ENCODE measurements at places on chromosomes 1 and 21.

- DNase-seq, result no peak
These were observed 21.4 kb downstream of the HYI start for GRCh38 chr1:43432171-43432860.

DNA sequence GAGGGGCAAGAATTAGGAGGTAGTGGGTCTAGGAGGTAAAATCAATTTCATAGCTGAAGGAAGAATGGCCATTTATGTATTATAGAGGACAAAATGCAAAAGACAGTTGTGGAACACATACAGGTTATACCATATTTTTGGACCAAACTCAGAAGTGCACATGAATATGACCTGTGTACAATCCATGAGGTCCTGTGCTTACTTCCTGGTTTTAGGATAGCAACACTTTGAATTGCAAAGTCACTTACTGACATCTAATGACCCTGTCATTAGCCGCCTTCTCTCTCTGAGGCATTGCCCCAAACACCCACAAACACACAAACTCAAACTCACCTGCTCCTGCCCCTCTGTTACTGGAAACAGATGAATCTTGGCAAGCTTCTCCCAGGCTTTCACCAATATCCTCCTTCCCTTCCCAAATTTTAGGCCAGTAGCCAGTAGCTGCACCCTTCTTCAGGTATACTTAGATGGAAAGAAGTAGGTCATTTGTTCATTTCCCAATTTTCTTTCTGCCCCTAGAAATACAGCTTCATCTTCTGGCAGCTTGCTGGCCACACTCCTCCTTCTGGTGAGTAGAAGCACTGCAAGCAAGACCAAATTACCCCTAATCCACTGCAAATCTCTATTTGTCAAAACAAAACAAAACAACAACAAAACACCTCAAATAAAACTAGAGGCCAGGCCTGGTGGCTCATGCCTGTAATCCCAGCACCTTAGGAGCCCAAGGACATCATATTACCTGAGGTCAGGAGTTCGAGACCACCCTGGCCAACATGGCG lies 13.7 kb upstream of the RPL5 start:
- DNase-seq, result no peak

- no peak for DNase-seq
These were observed 5.7 kb downstream of the ZBTB40 start for GRCh38 chr1:22457345-22457744.

DNA sequence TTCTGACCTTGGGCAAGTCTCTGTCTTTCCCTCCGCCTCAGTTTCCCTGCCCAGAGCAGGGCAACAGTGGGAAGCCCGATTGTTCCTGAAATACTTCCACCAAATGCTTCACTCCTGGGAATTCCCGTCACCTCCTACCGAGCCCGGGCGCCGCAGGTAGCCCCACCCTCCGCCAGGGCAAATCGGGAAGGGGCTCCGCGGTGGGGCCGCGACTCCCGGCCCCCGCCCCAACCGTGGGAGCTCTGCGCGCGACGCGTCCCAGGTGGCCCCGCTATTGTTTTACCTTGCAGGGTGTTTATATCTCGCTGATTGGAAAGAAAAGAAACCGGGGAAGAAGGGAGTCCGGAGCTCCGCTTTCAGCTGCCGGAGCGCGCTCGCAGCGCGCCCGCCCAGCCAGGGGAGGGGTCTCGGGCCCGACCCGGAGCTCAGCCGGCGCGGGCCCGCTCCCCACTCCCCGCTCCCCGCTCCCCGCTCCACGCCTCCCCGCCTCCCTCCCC lies 407 bp downstream of the IGSF3 start:
- DNase-seq, result no peak

- no peak for DNase-seq
These were observed 1266.9 kb upstream of the ADGRL2 start for GRCh38 chr1:80533775-80534334.

DNA sequence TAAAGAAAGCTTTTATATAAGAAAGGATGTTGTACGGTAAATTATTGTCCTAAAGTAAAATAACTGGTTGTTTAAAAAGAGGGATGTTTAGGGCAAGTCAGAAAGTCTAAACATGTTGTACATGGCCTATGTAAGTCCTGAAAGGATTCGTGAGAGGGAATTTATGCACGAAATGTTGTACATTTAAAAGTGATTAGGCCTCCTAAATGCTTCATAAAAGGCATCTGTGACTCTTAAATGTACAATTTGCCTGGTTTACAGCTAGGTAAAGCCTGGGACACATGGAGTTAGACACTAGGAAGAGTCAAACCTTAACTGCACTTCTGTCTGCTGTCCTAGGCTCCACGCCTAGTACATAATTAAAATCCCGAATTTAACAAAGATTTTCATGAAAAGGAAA lies 9.7 kb downstream of the KRTAP13-3 start:
- no peak for DNase-seq

DNA sequence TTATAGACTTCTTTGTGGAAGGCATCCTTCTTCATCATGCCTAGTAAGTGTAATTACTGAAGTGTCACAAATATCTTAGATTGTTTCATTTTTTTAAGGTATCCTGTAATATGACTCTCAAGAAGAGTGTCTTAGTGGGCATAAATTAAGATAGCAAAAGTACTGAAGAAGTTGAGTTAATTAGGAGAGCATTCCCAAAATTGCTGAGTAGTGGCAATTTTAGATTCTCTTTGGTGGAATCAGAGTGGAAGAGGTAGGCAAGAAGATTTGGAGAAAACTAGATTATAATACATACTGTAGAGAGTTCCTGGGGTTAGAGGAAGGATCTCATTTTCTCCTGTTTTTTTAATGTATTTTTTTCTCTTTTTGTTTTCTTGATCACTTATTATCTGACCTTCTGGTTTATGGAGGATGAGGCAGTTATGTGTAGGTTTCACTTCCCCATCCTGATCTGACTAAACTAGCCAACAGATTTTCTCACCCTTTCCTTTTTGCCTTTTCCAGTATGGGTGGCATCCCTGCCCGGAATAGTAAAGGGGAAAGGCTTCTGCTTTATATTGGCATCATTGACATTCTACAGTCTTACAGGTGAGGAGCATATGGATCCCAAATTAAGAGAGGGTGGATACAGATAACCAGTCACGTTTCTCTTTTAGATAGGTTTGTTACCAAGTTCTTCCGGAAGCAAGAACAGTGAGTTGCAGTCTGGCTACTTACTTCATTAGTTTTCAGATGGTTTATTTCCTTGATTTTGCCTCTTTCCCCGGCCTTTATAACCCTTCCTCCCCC lies 16.7 kb upstream of the PSMD4 start:
- no peak for DNase-seq

DNA sequence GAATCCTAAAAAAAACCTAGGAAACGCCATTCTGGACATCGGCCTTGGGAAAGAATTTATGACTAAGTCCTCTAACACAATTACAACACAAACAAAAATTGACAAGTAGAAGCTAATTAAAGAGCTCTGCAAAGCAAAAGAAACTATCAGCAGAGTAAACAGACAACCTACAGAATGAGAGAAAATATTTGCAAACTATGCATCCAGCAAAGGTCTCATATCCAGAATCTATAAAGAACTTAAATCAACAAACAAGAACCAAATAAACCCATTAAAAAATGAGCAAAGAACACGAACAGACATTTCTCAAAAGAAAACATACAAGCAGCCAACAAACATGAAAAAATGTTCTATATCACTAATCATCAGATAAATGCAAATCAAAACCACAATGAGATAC lies 58.6 kb downstream of the PTGFR start:
- no peak for DNase-seq

GRCh38 chr1:88145752-88146151 lies 538.3 kb upstream of the PKN2 start:
- DNase-seq, result no peak

DNA sequence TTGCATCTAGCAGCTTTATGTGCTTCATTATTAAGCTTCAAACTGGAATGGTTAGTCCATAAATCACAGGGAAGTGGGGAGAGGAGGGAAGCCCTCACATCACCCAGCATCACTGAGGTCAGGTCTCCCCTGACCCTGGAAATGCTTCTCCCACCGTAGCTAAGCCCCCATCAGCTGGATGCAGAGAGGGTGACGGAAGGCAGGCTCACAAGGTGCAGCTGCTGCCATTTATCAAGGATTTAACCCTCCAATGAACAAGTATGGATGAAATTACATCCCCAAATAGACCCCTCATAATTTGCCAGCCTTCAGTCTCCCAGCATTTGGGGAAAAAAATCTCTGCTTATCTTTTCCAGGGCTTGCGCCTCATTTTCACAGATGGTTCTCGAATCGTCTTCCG lies 60.8 kb downstream of the PGM1 start:
- no peak for DNase-seq

DNA sequence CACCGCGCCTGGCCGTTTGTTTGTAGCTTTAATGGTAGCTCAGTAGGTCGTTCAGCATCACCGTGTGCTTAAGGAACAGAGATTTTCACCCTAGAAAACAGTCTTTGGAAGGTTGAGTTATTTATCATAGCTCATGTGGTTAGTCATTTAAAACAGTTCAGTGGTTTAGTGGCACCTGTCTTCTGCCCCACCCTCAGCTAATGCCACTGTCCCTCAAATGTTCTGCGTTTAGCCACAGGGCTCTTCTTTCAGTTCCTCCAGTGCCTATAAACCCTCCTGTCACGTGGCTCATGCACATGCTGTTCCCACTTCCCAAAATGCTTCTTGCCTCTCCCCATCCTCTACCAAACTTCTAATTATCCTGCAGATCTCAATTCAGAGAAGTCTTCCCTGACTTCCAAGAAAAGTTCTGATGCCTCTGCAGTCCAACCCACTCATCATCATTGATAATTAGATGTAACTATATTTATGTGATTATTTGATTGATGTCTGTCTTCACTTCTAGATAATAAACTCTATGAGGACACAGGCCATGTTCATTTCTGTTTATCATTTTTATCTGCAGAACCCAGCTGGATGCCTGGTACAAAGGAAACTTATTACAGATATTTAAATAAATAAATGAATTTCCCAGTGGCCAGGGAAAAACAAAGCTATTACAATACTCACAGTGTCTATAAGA lies 14.4 kb upstream of the DIPK1A start:
- DNase-seq, result no peak

- no peak for DNase-seq
These were observed 9.3 kb upstream of the PHGDH start for GRCh38 chr1:119702384-119702783.

GRCh38 chr21:44010429-44010828 lies 1.7 kb upstream of the TRAPPC10 start:
- DNase-seq, result no peak

DNA sequence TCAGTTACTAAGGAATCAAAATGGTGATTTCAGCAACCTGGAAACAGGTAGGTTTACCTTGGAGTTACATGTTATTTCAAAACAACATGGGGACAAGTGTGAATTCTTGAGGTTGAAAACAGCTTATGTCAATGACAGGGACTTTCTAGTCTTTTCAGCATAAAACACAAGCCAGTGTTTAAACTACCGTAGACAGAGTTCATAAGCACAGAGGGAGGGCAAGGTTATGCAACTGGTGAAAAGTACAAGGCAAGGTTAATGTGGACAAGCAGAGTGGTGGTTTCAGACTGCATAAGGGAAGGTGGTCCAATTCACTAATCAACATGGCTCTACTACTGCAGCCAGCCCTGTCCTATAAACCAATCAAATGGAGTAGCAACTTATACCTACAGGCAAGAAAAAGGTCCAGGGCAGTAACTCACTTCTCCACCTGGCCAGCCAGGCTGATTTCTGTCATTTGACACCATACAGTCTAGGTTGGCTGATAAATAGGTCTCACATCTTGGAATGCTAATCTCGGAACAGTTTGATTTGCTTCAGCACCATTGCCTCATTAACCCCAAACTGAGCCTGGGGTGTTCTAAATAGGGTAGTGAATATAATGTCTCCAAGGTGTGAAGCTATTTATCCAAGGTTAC lies 250.3 kb upstream of the PROX1 start:
- DNase-seq, result no peak

DNA sequence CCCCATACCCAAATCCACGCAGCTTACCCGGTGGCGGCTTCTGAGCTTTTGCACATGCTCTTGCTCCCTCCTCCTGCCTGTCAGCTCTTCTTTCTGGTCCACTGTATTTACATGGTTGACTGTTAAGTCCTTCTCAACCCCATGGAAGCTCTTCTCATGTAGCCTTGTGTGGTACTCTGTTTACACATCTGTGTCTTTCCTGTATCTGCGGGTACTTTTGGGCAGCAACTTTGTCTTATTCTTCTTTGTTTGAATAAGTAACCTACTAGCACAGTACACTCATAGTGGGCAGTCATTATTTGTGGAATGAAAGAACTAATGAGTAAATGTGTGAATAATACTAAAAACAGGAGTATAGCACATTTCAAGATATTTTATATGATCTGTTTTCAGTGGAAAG lies 88.5 kb upstream of the GPR88 start:
- DNase-seq, result no peak

DNA sequence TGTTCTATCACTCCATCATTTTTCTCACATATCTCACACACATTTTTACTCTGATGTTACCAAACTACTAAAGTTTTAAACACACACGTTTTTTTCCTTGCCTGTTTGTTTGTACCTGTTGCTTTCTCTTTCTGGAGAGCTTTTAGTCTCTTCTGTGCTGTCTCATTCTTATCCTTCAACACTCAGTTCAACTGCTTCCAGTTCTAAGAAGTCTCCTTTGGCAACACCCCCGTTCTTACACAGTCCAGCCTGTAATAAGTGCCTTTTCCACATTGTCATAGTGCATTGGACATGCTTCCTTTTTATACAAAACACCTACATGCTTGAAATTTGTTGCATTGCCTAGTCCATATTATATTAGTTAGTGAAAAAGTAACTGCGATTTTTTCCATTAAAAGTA lies 360.2 kb upstream of the BRINP3 start:
- DNase-seq, result no peak

- DNase-seq, result no peak
These were observed 44.5 kb upstream of the HMGB4 start for GRCh38 chr1:33819290-33819912.

- DNase-seq, result no peak
These were observed 2.7 kb upstream of the CD58 start for GRCh38 chr1:116573431-116574095.

DNA sequence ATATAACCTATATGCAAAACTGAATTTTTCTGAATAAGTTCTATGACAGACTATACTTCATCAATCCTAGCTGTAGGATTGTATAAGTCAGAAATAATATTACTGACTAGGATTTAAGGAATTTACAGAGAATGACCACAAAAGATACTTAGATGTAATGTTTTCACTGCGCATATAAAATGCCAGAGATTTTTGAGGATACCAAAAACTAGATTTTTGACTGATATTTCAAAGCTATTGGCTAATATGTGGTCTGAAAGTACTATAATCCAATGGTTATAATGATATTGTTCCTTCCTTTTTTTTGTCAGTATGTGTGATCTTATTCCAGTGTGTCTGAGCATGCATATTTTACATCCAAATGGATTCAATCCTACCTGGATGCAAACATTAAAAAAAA lies 17.0 kb upstream of the IFI44L start:
- no peak for DNase-seq

GRCh38 chr1:111735858-111736544 lies 3.2 kb downstream of the INKA2 start:
- no peak for DNase-seq

GRCh38 chr1:159675046-159675445 lies 39.3 kb downstream of the CRP start:
- no peak for DNase-seq

DNA sequence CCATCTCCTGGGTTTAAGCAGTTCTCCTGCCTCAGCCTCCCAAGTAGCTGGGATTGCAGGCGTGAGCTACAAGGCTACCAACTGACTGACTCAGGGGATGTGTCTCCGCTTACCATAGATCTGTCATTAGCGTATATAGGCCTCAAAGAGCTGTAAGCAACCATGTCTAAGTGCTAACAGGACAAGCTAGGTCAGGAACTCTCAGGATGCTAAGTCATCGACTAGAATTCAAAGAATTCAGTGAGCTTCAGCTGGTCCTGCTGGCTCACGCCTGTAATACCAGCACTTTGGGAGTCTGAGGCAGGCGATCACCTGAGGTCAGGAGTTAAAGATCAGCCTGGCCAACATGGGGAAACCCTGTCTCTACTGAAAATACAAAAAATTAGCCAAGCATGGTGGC lies 29.5 kb downstream of the CAPN2 start:
- no peak for DNase-seq

All from stimulated activated CD4-positive, alpha-beta T cell treated with anti-CD3 and anti-CD28 coated beads, Interleukin-1b, Interleukin-23, amount 100 ng/mL, for 1 hour (primary cell).